ENCODE measurements at places on chromosomes 7 and 10.

- no peak for DNase-seq
Measured at GRCh38 chr7:3076700-3077099, 33.0 kb upstream of the CARD11 start.

- DNase-seq, result peak; percentile 86
Measured at GRCh38 chr7:30184791-30185487, 50.2 kb downstream of the MTURN start.

- no peak for DNase-seq
Measured at GRCh38 chr7:106618480-106618879, 42.5 kb downstream of the CCDC71L start.

DNA sequence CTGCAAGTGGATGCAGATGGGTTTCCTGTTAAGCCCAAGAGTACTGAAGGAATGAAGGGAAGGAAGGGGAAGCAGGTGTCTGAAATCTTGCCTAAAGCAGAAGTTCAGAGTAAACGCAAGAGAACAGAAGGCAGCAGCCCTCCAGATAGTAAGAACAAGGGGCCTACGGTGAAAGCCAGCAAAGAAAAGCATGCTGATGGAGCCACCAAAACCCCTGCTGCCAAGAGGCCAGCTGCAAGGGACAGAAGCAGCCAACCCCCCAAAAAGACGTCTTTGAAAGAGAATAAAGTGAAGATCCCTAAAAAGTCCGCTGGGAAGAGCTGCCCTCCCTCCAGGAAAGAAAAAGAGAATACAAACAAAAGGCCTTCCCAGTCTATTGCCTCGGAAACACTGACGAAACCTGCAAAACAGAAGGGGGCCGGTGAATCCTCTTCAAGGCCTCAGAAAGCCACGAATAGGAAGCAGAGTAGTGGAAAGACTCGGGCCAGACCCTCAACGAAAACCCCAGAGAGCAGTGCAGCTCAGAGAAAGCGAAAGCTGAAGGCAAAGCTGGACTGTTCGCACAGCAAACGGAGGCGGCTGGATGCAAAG lies 152.5 kb downstream of the LCOR start:
- DNase-seq, result no peak

DNA sequence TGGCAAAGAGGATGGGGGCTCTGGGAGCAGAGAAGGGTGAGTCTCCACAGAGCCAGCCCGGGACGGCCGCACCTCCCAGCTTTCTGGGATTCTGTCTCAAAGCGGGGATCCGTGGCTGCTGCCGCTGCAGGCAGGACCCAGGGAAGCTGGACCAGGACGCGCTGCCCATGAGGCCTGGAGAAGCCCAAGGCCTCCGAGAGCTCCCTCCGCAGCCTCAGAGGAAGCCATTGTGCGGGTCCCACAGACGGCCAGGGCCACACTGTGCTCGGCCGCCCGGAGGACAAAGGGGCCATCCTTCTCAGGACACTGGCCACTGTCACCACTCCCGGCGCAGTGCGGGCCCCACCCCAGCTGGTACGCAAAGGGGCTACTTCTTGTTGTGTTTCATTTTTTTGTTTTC lies 79.3 kb upstream of the PDGFA start:
- DNase-seq, result no peak

DNA sequence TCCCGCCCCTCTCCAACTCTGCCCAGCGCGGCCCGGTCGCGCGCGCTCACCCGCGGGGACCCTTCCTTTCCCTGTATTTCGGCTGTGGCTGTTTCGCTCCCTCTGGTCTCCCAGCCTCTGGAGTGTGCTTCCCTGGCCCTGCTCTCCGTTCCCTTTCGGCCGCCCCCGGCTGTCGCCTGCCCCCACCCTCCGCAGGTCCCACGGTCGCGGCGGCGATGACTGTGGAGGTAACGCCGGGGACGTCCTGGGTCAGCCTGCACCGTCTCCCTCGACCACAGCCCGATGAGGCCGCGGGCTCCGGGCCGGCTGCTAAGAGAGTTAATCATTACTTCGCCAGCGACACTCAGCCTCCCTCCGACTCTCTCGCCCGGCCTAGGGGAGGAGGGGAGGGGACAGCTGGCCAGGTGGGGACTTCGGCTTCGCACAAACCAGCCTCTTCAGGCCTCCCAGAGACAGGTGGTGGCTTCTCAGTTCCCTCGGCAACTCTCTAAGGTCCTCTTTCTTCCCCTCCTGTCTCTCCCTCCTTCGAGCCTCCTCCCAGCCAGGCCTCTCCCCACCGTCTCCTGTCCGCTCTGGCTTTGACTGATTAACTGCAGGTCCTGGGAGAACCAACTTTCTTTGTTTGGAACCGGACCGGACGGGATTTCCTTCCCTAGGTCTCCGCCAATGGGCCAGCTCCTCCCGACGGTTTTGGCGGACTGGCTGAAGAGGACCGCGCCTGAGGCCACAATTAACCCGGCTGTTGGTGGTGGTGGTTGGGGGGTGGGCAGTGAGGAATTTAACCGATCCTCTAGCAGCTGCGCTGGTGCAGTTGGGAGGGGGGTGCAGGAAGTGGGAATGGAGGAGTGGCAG lies 5.6 kb upstream of the PAX2 start:
- DNase-seq, result no peak

GRCh38 chr7:74587435-74588126 lies 69.9 kb upstream of the GTF2I start:
- no peak for DNase-seq
